Activated T-helper 17 cell treated with anti-CD3 and anti-CD28 coated beads, Interleukin-2, amount 50 U/mL, for 72 hours (primary cell): ENCODE measurements at places on chromosomes 7 and 10. TPM values are rescaled to one million over a fixed set of nuclear protein-coding genes. Genes with fewer than 3 reads are reported as not detected.

GRCh38 chr7:83819911-83820310 lies 171.0 kb upstream of the SEMA3E start:
- no peak for ATAC-seq

- no peak for ATAC-seq
Observed at GRCh38 chr10:64211466-64211865, 690.3 kb downstream of the REEP3 start.

- ATAC-seq: no peak
Observed at GRCh38 chr7:24521917-24522623, 51.2 kb upstream of the PALS2 start.

- no peak for ATAC-seq
Observed at GRCh38 chr7:51144178-51144577, 172.4 kb downstream of the COBL start.

- no peak for ATAC-seq
Observed at GRCh38 chr7:46210467-46210866, 289.4 kb upstream of the IGFBP3 start.

CLEC5A gene
- total RNA-seq: not detected

TMEM26 gene
- not detected for total RNA-seq

DUSP5 gene
- total RNA-seq: 107 TPM
